Lower lobe of right lung (tissue), 2 donors: ENCODE measurements at places on chromosomes 7 and 10. TPM values are rescaled to one million over a fixed set of nuclear protein-coding genes. Genes with fewer than 3 reads are reported as not detected.

DNA sequence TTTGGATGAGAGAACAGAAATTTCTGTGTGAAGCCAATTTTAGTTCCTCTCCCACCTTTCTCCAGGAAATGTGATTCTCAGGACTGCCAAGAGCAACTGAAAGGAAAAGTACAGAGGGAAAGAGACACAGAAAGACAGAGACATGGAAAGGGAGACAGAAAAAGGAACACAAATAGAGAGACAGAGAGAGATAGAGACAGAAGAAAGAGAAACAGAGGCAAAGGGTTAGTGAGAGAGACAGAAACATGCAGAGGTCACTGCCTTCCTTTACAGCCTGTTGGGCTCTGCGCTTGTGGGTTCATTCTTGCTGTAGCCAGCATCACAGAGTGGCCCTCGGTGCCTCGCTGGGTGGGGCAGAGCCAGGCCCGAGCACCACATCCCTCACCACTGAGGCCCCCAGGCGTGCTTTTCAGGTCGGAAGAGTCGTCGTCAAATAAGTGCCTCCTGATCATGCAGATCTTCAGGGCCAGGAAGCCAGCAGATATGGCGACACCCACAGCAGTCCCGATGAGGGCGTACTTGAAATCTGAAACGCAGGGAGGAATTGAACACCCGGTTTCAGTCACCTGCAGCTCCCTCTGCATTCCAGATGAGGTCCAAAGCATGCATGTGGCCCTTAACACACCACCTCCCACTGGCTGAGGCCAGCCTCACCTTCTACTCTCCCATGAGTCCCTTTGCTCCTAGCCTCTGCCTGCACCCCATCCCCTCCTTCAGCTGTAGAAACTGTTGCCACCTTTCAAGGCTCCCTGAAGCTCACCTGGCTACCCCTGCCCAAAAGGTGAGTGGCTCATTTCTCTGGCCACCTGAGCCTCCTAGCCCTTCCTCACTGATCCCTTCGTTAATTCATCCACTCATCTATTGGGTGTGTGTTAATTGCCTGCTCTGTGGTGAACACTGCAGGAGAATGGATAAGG, 21.4 kb downstream of the TMEM273 start:
- H3K4me1 ChIP-seq, result peaks cover 5% of the 10 kb centered on the region
- H3K4me3 ChIP-seq, result no peak overlapping the region
- peaks cover 19% of the 10 kb centered on the region for H3K36me3 ChIP-seq
- H3K27me3 ChIP-seq, result no peaks in the 10 kb centered on the region

SLC13A4 gene
- 0.27 TPM for total RNA-seq

DNA sequence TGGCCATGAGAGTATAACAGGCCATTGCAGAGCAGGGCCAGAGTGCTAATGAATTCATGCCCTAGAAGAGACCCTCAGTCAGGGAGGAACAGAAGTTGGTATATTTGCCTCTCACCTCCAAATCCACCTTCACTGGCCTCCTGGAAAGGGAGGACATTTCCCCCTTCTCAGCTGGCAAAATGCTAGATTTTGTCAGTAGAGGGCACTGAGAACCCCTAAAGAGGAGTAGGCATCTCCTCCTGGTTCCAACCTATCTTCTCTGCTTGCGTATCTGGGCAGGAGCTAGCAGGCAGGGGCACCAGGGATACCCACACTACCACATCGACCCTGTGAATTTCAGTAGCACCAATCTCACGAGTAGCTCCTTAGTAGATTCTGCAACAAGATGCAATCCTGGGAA, 79.8 kb upstream of the GHITM start:
- H3K27me3 ChIP-seq, result peaks cover 5% of the 10 kb centered on the region
- no peaks in the 10 kb centered on the region for H3K36me3 ChIP-seq
- no peak overlapping the region for H3K4me3 ChIP-seq
- DNase-seq, result no peak
- no peaks in the 10 kb centered on the region for H3K4me1 ChIP-seq

DNA sequence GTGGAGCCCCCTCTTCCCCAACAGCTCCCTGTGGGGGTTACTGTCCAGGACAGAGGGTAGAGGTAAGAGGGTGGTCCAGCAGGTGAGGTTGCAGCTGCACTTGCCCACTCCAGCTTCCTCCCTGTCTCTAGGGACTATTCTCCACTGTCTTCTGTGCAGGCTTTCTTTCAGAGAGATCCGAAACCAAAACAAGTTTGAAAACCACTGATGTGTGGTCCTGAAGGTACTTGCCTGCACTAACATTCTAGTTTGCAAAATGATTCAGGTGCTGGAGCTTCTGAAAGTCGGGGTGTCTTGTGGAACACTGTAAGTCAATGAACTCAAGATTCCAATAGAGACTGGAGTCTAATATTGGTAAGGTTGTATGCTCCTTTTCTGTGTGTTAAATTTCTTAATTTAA, 63.1 kb downstream of the BLNK start:
- no peak for DNase-seq
- H3K36me3 ChIP-seq, result no peaks in the 10 kb centered on the region
- no peaks in the 10 kb centered on the region for H3K27me3 ChIP-seq
- no peaks in the 10 kb centered on the region for H3K4me1 ChIP-seq
- no peak overlapping the region for H3K27ac ChIP-seq

GAD2 gene
- not detected for total RNA-seq

- H3K36me3 ChIP-seq, result no peaks in the 10 kb centered on the region
- H3K27ac ChIP-seq, result no peak overlapping the region
- no peaks in the 10 kb centered on the region for H3K27me3 ChIP-seq
- no peak for DNase-seq
These were observed 57.7 kb downstream of the CREB3L2 start for GRCh38 chr7:137944168-137944567.

DNA sequence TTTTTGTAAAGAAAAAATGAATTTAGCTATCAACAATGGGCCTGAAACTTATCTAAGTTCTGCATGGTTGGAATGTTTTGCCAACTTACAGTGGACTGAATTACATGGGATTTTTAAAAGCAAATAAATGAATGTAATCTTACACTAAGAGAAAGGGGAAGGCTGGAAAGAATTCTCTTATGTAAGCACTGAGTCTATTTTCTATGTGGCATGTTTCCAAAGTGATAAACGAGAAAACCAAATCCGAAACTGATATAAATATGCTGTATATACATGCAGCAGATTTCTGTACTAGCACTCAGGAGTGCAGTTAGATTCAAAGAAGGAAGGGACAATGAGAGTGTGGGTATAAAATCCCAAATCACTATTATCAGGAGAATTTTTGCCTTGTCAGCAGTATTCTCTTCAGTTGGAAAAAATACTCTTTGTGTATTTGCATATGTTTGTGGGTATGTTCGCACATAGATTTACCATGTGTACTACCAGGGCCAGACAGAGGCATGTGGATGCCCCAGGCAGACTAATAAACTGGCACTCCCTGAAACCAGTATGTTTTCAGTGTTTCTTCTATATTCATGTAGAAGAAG, 334.3 kb upstream of the SEMA3D start:
- no peak overlapping the region for H3K4me3 ChIP-seq
- no peaks in the 10 kb centered on the region for H3K27me3 ChIP-seq
- DNase-seq, result no peak
- no peaks in the 10 kb centered on the region for H3K4me1 ChIP-seq

RAB19 gene
- total RNA-seq, result 1.7 TPM

VSTM2A gene
- total RNA-seq, result not detected

DNA sequence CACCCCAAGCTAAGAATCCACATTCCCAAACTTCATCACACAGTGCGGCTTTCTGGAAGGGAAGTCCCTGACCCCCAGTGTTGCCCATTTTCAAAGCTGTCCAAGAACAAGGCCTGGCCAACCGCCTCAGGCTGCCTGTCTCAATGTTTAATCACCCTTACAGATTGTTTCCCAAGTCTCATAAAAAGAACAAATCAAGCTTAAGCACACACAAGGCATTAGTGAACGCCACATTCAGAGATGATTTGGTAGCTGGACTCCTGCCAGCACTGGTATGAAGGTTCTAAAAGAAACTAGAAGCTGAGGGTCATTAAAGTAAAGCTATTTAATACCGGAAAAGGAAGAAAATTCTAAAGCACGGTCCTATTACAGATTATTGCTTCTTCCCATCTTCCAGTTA, 35.6 kb downstream of the C10orf90 start:
- H3K4me1 ChIP-seq, result no peaks in the 10 kb centered on the region
- H3K4me3 ChIP-seq, result no peak overlapping the region
- no peak overlapping the region for H3K27ac ChIP-seq

- peak; percentile 37 for DNase-seq
- H3K27me3 ChIP-seq, result peaks cover 79% of the 10 kb centered on the region
- H3K4me1 ChIP-seq, result peaks cover 13% of the 10 kb centered on the region
These were observed 12.7 kb downstream of the SHH start for GRCh38 chr7:155799514-155799913.

DNA sequence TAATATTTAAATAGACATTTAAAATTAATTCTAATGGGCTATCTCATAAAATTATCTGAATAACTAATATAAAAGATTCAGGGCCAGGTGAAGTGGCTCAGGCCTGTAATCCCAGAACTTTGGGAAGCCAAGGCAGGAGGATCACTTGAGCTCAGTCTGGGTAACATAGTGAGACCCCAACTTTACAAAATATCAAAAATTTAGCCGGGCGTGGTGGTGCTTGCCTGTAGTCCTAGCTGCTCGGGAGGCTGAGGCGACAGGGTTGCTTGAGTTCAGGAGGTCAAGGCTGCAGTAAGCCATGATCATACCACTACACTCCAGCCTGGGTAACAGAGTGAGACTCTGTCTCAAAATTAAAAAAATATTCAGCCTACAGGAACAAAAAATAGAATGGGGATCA, 12.5 kb downstream of the NOBOX start:
- H3K27me3 ChIP-seq, result no peaks in the 10 kb centered on the region
- no peak overlapping the region for H3K27ac ChIP-seq
- DNase-seq, result no peak
- no peak overlapping the region for H3K4me3 ChIP-seq

GRCh38 chr7:81929386-81929785, 159.5 kb upstream of the HGF start:
- no peaks in the 10 kb centered on the region for H3K27me3 ChIP-seq
- no peak overlapping the region for H3K4me3 ChIP-seq
- H3K4me1 ChIP-seq, result no peaks in the 10 kb centered on the region
- no peak overlapping the region for H3K27ac ChIP-seq

GRCh38 chr10:33099748-33100147, 141.7 kb upstream of the ITGB1 start:
- no peak for DNase-seq
- H3K27me3 ChIP-seq, result no peaks in the 10 kb centered on the region
- H3K36me3 ChIP-seq, result no peaks in the 10 kb centered on the region

- peak within 1 kb of the TSS; percentile 98 for H3K27ac ChIP-seq
- H3K4me1 ChIP-seq, result peaks cover 39% of the 10 kb centered on the region
- DNase-seq, result no peak
- no peaks in the 10 kb centered on the region for H3K36me3 ChIP-seq
These were observed at the start of gene BBIP1 for GRCh38 chr10:110918643-110919348. BBIP1 (minus strand) TSS chr10:110919180; CDS start chr10:110918157, 1,023 bp downstream.

DNAH11 gene
- 8.9 TPM for total RNA-seq

ZNF503 gene
- total RNA-seq, result 28.3 TPM

- DNase-seq, result no peak
- no peaks in the 10 kb centered on the region for H3K4me1 ChIP-seq
- no peak overlapping the region for H3K27ac ChIP-seq
- no peaks in the 10 kb centered on the region for H3K36me3 ChIP-seq
- no peak overlapping the region for H3K4me3 ChIP-seq
- H3K27me3 ChIP-seq, result no peaks in the 10 kb centered on the region
These were observed 359.6 kb upstream of the MEOX2 start for GRCh38 chr7:16046041-16046440.

LIPF gene
- total RNA-seq, result not detected

GRCh38 chr7:99579281-99579955, 18.6 kb upstream of the TMEM225B start:
- no peaks in the 10 kb centered on the region for H3K36me3 ChIP-seq
- H3K27ac ChIP-seq, result no peak overlapping the region
- peak overlapping the region; percentile 63 for H3K4me3 ChIP-seq
- no peaks in the 10 kb centered on the region for H3K27me3 ChIP-seq

GRCh38 chr7:41880107-41880506, 177.2 kb upstream of the INHBA start:
- peak overlapping the region; percentile 2 for H3K27ac ChIP-seq
- H3K4me3 ChIP-seq, result no peak overlapping the region
- peaks cover 17% of the 10 kb centered on the region for H3K4me1 ChIP-seq
- H3K36me3 ChIP-seq, result no peaks in the 10 kb centered on the region
